AG04449 (cell line): ENCODE measurements at places on chromosomes 1 and 21.

- DNase-seq, result no peak
Observed at GRCh38 chr1:231016234-231016633, 23.8 kb downstream of the FAM89A start.

- DNase-seq, result no peak
Observed at GRCh38 chr1:118902711-118903191, 85.4 kb downstream of the TBX15 start.

DNA sequence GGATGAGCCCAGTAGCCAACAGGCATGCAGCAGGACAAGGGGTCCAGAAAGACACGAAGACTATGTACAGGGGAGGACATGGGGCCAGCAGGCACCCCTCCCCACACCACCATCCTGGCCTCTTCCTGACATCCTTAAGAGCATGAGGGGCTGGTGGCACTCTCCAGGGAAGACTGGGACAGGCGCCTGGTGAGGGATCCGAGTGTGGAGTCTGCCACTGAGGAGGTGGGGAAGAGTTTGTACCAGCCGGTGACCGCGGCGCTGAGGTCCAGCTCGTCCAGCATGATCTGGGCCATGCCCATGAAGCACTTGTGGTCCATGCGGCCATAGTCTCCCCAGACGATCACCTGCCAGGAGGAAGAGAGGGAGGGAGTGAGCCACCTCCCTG lies 39.1 kb downstream of the RIMS3 start:
- DNase-seq, result no peak

GRCh38 chr21:39874759-39875158 lies 7.5 kb downstream of the PCP4 start:
- no peak for DNase-seq

DNA sequence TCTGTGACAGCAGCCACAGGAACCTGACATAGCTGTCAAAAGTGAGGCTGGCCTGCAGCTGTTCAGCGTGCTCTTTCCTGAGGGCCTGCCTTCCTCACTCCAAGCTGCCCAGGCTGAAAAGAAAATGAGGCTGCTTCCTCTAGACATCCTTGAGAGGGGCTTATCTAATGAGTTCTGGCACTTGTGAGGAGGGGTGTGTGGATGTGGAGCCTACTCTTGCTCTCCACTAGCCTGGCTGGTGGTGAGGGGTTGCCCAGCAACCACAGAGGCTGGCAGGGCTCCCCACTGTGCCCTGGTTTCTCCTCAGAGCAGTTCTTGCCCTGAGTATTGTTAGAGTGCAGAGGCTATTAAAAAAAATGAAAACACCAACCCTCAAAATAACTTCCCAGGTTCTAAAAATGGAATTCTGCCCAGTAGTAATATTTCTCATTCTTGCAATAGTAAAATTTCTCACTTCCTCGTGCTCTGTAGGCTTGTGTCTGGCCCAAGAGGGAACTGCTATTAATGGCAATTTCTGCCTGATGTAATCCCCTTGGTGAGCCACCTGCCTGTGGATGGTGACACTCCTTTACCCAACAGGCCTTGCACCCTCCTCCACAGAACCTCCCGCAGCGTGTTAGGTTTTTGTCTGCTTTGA lies 52.6 kb upstream of the EPS8L3 start:
- DNase-seq, result no peak

- DNase-seq, result no peak
Observed at GRCh38 chr1:243343970-243344937, 88.4 kb downstream of the SDCCAG8 start.

GRCh38 chr1:11780380-11781147 lies 18.6 kb downstream of the C1orf167 start:
- no peak for DNase-seq

GRCh38 chr1:82044111-82044510 lies 243.4 kb downstream of the ADGRL2 start:
- DNase-seq, result no peak

DNA sequence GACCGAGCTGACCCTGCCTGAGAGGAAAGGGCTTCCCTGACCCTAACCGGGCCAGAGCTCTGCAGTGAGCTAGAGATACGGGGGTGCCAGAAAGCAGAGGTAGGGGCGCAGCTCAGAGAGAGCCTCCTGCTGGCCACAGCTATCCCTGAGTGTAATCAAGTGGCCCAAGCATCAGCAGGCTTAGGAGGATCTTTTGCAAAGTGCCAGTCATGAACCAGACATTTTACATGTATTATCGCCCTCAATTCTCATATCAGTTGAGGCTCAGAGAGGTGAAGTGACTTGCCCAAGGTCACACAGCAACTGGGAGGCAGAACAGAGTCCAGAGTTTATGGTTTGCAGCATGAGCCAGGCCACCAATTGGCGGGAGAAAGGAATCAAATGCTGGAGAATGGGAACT lies 7.0 kb upstream of the ID3 start:
- DNase-seq, result no peak

GRCh38 chr1:189764391-189765320 lies 713.0 kb downstream of the BRINP3 start:
- DNase-seq, result no peak

DNA sequence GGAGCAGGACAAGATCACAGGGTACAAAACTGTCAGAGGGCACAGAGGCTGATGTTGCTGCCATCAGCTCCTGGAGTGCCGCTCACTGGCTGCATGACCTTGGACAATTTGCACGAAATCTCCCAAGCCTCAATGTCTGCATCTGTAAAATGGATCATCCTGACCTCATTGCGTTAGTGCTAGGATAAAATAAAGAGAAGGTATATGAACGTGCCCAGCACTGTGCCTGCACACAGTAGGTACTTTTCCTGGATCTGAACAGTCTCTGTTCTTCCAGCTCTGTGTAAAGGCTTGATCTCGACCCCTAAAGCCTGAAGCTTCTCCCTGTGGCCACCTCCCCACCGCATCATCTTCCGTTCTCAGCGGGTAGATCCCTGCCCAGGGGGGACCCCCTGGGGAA lies 12.9 kb downstream of the TNFRSF1B start:
- DNase-seq, result no peak

DNA sequence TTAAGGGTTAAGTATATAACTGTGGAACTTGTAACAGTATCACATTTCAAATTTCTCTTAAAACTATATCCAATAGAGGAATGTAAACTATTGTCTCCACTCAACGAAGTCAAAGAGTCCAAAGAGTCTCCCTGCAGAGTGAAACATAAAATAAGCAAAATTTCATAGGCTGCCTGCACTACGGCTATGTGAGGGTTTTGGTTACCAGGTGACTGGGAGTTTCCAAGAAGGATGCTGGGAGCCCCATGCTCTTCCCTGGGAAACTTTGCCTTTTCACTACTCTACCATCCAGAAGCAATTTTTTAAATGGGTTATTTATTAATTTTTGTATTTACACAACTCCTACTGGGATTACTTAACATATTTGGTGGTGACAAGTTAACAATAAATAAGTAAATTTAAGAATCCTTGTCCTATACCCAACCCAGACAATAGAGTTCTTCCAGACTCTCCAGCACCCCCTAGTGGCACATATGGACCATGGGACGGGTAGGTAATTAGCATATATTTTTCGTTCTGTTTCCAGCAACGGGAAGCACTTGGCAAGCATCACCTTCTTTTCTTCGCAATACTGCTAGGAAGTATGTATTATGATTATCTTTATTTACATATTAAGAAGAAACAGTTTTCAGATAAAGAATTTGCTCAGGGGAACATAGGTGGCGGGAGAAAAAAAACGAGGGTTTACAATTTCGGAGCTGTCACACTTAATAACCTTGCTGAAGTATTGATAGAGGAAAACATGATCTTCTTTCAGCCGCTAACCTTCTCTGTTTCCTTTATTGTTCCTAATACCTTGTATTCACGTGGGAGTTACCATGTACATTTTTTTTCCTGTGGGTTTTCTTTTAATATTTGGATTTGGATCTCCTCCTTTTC lies 3.5 kb downstream of the FMO2 start:
- DNase-seq, result no peak

DNA sequence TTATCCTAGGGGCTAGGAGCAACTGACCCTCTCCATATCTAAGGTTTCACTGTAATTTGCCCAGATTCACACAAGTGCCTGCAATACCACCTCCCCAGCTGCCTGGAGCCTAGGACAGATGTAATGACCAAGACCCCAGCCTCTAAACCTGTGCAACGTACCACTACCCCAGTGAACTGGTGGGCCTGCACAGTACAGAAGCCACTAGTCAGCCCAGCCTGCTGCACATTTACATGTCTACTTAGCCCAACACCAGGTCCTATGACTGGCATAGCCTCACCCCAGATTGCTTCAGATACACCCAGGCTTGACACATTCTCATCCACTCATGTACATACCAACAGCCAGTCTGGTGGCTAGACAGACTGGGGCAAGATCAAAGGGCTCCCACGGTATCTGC lies 1336.6 kb downstream of the BRINP3 start:
- no peak for DNase-seq

- DNase-seq, result no peak
Observed at GRCh38 chr1:66214901-66215300, 319.1 kb upstream of the SGIP1 start.

DNA sequence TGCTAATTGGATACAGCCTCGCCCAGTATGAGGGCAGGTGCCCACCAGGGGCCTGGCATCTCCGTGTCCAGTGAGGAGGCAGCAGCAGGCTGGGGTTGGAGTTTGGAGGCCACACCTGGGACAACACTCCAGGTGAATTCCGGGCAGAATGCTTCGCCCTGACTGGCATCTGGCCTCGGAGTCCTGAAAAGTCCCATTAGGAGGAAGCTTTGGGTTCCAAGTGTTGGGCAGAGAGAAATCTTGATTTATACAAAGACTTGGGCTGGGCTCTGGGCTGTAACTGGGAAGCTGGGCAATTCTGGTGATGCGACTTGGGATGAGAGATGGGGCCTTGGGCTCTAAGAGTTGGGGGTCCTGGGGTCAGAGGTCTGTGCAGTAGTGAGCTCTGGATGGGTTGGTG lies 48.1 kb upstream of the CSF3R start:
- no peak for DNase-seq

DNA sequence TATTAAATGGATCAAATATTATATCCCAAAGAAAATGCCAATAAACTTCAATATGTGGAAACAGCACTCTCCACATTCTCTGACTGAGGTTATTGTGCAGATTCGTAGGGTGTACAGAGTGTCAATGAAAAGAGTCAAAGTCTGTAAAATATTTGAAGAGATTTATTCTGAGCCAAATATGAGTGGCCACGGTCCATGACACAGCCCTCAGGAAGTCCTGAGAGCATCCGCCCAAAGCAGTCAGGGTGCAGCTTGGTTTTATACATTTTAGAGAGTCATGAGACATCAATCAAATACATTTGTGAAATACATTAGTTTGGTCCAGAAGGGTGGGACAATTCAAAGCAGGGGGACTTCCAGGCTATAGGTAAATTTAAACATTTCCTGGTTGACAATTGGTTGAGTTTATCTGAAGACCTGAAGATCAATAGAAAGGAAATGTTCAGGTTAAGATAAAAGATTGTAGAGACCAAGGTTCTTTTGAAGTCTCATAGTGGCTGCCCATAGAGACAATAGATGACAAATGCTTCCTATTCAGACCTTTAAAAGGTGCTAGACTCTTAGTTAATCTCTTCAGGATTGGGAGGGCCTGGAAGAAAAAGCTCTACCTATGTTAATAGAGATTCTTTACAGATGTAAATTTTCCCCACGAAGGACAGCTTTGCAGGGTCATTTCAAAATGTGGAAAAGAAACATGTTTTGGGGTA lies 569.5 kb downstream of the MATN1 start:
- no peak for DNase-seq

DNA sequence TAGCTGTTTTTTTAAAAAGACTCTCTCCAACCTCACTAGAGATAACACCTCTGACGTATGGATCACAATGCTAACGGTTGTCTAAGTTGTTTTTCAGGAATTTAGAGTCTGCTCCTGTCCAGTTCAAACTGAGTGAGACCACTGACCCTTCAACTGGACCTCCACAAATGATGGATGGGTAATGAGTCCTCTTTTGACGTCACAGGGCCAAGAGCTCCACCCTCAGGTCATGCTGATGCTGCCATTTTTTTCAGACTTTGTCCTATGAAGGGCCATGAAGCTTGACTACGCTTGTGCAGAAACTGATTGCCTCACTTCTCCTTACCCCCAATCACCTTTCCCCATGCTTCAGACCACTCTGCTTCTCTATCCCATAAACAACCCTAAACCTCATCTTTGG lies 16.6 kb downstream of the GRIK3 start:
- DNase-seq, result no peak

DNA sequence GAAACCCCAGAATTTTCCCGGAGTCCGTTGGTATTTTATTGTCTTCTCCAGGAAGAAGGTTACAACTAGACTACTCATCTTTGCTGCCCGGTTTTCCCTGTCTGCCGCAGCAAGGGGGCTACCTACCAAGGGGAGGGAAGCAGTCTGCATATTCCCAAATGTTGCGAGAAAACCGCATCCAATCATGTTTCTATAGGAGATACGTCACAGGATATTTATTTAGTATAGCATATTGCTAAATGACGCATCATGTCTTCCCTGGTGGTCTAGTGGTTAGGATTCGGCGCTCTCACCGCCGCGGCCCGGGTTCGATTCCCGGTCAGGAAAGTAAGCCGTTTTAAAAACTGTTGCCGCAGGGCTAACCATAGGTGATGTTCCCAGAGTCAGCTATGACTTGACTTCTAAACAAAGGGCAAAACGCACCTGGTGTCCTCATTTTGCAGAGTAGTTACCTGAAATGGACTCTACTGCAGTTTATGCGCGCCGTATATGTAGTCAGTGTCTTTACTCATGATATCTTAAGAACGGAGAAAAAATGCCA lies 15.2 kb upstream of the ZNF692 start:
- no peak for DNase-seq

- no peak for DNase-seq
Observed at GRCh38 chr1:227321035-227321434, 2.7 kb upstream of the CDC42BPA start.

DNA sequence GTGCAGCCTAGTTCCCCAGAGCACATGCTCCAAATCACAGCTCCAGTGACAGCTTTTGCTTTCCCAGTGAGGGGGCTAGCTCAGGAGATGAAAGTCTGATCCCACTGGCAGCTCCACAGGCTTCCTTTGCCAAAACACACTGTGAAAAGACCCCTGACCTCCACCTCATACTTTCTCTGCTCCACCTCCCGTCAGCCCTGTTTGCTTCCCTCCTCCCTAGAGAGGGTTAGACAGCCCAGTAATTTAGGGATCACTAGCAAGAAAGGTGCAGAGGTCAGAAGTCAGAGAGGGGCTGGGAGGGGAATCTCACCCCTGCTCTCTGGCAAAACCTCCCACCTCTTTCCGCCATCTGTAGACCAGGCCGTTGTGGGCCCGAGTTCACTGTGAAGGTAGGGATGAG lies 62.8 kb downstream of the PLXNA2 start:
- no peak for DNase-seq

DNA sequence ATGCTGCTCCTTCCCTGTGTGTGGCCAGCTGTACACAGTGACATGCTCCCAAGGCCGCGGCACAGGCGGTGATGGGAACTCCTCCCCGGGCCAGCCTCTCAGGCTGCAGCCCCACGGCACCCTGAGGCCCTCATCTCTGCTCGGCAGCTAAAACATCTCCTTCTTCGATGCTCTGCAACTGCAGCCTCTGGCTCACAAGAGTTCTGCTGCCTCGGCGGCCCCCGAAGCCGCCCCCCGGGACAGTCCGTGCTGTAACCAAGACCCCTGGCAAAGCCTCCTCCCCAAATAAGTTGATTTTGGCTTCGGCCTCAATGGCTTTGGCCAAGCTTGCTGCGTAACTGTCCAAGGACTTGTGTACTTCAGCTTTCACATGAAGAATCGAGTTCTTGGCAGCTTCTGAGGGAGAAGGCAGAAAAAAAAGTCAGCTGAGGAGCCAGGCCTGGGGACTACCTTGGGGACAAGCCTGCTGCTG lies 51.3 kb downstream of the GPR161 start:
- DNase-seq, result no peak

GRCh38 chr1:99579691-99580172 lies 66.2 kb upstream of the PALMD start:
- no peak for DNase-seq

GRCh38 chr1:178506669-178507068 lies 6.2 kb upstream of the TEX35 start:
- no peak for DNase-seq

GRCh38 chr1:23376890-23377811 lies 7.5 kb upstream of the ZNF436 start:
- peak; percentile 21 for DNase-seq
